Spinal cord (tissue), 10 donors: ENCODE measurements at places on chromosomes 12 and 14. TPM values are rescaled to one million over a fixed set of nuclear protein-coding genes. Genes with fewer than 3 reads are reported as not detected.

ARHGEF40 gene
- polyA plus RNA-seq, result 98.9 TPM

DNA sequence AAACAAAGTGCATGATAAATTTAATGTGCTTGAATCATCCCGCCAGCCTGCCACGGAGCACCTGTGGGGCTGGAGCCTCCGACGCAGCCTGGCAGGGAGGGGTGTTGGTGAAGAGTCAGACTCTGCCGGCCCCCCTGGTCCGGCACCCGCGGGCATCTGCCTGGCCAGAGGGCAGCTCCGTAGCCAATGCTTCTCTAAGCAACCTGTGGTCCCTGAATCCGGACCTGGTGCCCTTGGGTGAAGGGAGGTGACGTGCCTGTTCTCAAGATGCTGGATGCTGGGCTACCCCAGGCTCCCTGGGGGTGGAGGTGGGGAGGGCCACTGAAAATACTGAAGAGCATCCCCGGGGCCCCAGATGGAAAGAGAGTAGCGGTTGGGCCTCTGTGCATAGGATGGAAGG, 158.6 kb upstream of the C14orf180 start:
- H3K4me3 ChIP-seq, result no peak overlapping the region
- H3K27me3 ChIP-seq, result no peaks in the 10 kb centered on the region
- no peaks in the 10 kb centered on the region for H3K36me3 ChIP-seq
- no peak for DNase-seq
- H3K4me1 ChIP-seq, result peaks cover 48% of the 10 kb centered on the region
- no peak overlapping the region for H3K27ac ChIP-seq

DNA sequence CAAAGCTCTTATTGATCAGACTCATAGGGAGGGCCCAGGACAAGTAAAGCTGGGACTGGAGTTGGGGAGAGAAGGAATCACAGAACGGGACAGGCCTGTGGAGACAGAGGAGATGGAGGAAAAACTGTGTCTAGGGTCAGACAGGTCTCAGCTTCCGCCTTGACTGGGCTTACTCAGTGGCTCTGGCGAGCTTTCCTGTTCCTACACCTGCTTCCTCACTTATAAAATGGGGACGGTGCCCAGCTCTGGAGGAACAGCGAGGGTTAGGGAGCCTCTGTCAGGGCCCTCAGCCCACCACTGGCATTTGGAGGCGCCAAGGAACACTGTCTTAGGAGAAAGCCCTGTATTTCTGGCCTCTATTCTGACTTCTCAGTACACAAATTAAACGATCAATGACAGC, 34.7 kb downstream of the SETD3 start:
- H3K4me1 ChIP-seq, result no peaks in the 10 kb centered on the region
- no peak for DNase-seq
- H3K36me3 ChIP-seq, result peaks cover 27% of the 10 kb centered on the region
- no peak overlapping the region for H3K27ac ChIP-seq

DNA sequence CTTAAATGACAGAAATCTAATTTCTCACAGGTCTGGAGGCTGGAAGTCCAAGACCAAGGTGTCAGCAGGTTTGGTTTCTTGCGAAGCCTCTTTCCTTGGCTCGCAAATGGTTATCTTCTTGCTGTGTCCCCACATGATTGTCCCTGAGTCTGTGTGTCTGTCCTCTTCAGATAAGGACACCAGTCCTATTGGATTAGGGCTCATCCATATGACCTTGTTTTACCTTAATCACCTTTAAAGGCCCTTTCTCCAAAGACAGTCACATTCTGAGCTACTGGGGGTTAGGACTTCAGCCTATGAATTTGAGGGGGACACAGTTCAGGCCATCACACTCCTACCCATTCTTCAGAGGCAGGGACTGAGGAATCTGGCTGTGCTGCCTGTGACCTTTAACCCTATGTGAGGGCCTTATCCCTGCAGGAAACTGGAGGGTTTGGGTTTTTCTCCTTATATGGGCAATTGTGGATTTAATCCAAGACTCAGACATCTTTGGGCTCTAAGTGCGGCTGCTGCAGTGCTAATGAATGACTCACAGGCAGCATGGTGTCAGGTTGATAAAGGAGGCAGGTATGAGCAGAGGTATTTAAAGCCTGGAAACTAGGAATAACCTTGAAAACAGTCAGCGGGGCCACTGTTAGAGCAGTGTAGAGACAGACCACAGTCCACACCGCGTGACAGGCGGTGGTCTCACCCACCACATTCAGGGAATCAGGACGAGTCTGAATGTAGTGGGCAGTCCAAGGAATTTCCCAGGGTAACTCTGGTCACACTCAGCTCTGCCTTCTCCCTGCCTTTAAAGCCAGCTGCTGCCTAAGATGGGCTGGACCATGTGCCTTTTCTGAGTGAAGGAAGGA, 10.2 kb downstream of the TPCN1 start:
- no peak overlapping the region for H3K27ac ChIP-seq
- H3K36me3 ChIP-seq, result peaks cover 31% of the 10 kb centered on the region
- H3K4me1 ChIP-seq, result peaks cover 49% of the 10 kb centered on the region
- no peaks in the 10 kb centered on the region for H3K27me3 ChIP-seq

- H3K27me3 ChIP-seq, result no peaks in the 10 kb centered on the region
- H3K4me1 ChIP-seq, result peaks cover 30% of the 10 kb centered on the region
- H3K27ac ChIP-seq, result no peak overlapping the region
- H3K4me3 ChIP-seq, result no peak overlapping the region
- DNase-seq, result no peak
Observed at GRCh38 chr14:105290621-105291346, 10.0 kb downstream of the BRF1 start.

DNA sequence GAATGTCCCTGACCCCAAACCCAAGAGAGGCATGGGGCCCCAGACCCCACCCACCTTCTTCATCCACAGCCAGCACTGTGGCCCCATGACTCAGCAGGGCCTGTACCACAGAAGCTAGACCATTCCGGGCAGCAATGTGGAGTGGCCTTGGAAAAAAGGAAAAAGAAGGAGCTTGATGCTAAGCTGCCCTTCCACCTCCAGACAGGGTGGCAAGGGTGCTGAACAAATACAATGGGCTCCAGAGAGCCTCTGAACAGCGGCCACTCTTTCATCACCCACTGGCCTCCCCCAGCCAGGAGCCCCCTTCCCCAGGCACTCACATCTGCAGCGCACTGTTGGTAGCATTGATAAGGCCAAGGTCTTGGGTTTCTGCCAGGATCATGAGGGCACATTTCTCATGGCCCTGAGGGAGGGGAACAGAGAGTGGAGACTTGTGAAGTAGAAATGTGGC, 13.9 kb downstream of the SLC39A5 start:
- H3K27ac ChIP-seq, result no peak overlapping the region
- no peak overlapping the region for H3K4me3 ChIP-seq
- no peaks in the 10 kb centered on the region for H3K27me3 ChIP-seq
- no peaks in the 10 kb centered on the region for H3K4me1 ChIP-seq

- no peaks in the 10 kb centered on the region for H3K4me1 ChIP-seq
- no peak overlapping the region for H3K27ac ChIP-seq
- H3K4me3 ChIP-seq, result no peak overlapping the region
Observed at GRCh38 chr12:101552277-101552676, 42.5 kb upstream of the MYBPC1 start.

DNA sequence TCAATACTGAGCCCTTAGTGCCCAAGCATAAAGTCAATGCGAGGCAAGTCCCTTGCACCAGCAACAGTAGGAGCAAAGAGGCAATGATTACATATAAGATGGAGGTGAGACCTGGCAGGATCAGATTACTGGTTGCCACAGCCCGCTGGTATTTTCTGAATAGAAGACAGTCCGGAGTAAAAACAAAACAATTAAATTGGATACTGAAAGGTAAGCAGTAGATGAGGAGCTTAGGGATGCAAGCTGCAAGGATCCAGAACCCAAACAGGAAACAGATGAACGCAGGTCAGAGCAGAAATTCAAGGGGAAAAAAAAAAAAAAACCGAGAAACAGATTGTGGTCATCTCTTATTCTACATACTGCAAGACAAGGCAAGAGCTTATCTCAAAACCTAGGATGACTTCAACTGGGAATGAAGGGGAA, 119.6 kb downstream of the MED13L start:
- no peaks in the 10 kb centered on the region for H3K36me3 ChIP-seq
- no peaks in the 10 kb centered on the region for H3K27me3 ChIP-seq
- H3K4me3 ChIP-seq, result no peak overlapping the region
- no peaks in the 10 kb centered on the region for H3K4me1 ChIP-seq
- no peak for DNase-seq
- no peak overlapping the region for H3K27ac ChIP-seq

DNA sequence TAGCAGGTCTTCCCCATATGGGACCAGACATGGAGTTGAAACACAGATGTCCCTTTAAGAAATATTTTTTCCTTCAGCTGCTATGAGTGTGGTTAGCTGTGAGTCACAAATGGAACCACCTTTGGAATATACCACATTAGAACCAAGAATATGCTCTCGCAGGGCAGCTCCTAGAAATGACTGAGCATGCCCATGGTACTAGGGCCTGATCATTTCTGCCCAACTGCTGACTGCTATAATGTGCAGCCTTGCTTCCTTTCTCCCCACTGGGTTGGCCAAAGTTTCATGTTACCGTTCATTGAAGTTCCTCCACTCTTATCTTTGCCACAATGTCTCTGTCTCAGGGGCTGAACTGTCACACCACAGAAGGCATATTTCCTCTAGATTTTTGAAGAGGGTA, 1074.6 kb downstream of the FLRT2 start:
- DNase-seq, result no peak
- H3K4me1 ChIP-seq, result no peaks in the 10 kb centered on the region
- no peaks in the 10 kb centered on the region for H3K27me3 ChIP-seq
- H3K36me3 ChIP-seq, result no peaks in the 10 kb centered on the region

DNA sequence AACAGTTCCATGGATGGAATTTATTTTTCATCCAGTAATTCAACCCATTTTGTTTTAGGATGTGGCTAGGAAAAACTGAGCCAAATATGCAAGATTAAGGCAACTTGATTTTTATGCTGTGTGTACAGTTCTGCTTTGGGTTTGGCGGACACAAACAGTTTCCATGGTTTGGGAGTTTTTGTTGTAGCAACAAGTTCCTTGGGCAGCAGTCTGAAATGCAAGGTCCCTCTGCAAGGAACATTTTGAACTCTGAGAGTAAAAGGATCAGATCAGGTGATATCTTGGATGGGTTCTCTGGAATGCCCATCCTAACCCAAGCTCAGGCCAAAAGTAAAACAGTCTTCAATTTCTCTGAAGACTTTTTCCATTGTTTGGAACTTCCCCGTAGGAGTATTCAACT, 161.2 kb downstream of the TMX1 start:
- no peak overlapping the region for H3K27ac ChIP-seq
- no peak overlapping the region for H3K4me3 ChIP-seq
- H3K4me1 ChIP-seq, result peaks cover 2% of the 10 kb centered on the region
- H3K27me3 ChIP-seq, result no peaks in the 10 kb centered on the region
- H3K36me3 ChIP-seq, result no peaks in the 10 kb centered on the region

GRCh38 chr12:75813072-75813471, 218.5 kb downstream of the PHLDA1 start:
- H3K4me3 ChIP-seq, result no peak overlapping the region
- no peaks in the 10 kb centered on the region for H3K36me3 ChIP-seq
- H3K4me1 ChIP-seq, result peaks cover 3% of the 10 kb centered on the region
- H3K27me3 ChIP-seq, result no peaks in the 10 kb centered on the region
- no peak overlapping the region for H3K27ac ChIP-seq

JPH4 gene
- polyA plus RNA-seq, result 125 TPM
